Activated CD8-positive, alpha-beta memory T cell treated with anti-CD3 and anti-CD28 coated beads for 48 hours (primary cell): ENCODE measurements at places on chromosomes 2 and 18.

DNA sequence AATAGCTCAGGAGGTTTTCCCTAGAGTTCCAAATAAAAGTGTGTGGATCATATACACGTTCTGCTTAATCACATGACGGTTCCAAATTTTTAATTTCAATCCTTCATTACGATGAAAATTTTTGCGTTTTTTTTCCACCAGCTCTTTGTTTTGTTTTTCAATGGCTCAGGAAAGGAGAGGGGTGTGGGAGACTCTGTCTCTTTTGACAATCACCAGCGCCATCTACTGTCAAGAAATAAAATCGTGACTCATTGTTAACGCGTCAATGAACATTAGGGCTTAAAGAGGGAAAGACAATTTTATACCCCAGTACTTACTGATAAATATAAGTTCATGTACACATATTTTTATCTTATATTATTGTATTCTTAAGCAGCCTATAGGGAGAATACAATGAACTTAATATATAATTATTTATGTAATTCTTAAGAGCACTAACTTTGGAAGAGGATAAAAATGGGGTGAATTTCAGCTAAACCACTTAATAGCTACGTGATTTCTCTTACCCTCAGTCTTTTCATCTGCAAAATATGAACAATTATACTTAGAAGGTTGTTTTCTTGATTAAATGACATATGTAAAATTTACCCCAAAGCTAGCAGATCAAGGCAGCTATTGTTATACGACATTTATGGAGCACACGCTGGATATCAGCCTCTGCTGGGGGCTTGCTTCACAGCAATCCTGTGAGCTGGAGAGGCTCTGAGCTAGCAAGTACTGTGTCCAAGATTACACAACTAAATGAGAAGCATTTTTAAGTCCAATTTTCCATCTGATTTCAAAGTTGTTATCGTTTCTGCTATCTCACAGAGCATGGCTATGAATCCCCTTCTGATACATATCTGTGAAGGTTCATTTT lies 47.4 kb upstream of the RMDN2 start:
- DNase-seq: no peak

DNA sequence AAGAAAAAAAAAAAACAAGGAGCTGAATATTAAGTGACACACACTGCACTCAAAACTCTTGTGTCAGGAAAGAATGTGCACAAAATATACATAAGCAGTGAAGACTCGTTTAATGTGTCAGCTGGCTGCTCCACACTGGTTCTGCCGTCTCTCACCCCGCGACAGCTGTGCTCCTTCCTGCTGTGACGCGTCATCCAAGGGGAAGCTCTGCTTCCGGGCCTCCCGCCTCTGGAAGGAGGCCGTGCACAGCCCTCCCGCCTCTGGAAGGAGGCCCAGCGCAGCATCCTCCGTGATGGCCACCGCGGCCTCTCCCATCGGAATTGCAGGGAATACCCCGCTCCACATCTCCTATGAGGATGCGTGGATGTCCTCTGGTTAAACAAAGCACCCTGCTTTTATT lies 151.0 kb downstream of the HDAC4 start:
- no peak for DNase-seq

DNA sequence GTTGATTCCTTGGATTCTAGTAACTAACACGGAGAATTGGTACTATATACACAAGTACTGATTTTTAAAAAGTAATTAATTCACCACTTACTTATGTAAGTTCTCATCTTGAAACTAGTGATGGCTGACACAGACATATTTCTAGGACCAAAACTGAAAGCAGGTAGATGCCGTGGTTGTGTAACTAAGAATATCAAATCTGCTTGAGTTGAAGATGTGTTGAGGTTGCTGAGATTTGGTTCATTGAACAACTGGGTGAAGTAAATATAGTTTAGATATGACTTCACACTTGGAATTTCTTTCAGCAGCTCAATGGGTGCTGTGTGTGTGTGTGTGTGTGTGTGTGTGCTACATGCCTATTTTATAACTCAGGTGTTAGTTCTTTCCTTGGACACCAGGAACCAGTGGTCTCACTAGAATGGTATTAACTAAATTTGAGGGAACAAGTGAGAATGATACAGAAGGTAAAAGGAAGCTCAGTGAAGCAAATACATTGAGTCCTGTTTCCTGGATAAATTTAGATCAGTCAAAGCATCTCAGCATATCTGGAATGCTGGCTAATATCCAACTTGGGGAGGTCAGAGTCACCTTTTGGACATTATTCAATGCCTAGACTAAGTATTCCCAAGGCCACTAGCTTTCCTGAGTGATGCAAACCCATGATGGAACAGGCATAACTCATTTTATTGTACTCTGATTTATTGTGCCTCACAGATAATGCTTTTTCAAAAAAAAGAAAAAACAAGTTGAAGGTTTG lies 110.7 kb upstream of the ZEB2 start:
- no peak for DNase-seq

- DNase-seq: no peak
Observed at GRCh38 chr2:121746071-121746578, 9.3 kb upstream of the TSN start.

- DNase-seq: no peak
Observed at GRCh38 chr2:78648558-78648957, 376.9 kb upstream of the REG3G start.

DNA sequence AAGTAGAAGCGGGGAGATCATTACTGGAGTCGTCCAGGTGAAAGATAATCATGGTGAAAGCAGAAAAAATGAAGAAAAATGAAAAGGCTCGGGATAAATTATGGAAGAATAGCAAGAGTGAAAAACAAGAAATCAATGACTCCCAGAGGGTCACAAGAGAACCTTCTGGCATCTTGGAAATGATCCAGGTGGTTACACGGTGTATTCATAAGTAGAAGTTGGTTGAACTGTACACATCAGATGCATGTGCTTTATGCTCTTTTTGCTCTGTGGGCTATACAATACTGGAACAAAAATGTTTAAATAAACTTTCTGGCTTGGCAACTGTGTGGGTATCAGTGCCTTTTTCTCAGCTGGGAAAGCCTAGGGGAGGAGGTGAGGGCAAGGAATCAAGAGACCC lies 348.9 kb downstream of the RND3 start:
- DNase-seq: no peak

GRCh38 chr18:377088-377487 lies 109.2 kb upstream of the THOC1 start:
- no peak for DNase-seq

GRCh38 chr2:178420463-178420999 lies 30.4 kb downstream of the PRKRA start:
- DNase-seq: no peak

DNA sequence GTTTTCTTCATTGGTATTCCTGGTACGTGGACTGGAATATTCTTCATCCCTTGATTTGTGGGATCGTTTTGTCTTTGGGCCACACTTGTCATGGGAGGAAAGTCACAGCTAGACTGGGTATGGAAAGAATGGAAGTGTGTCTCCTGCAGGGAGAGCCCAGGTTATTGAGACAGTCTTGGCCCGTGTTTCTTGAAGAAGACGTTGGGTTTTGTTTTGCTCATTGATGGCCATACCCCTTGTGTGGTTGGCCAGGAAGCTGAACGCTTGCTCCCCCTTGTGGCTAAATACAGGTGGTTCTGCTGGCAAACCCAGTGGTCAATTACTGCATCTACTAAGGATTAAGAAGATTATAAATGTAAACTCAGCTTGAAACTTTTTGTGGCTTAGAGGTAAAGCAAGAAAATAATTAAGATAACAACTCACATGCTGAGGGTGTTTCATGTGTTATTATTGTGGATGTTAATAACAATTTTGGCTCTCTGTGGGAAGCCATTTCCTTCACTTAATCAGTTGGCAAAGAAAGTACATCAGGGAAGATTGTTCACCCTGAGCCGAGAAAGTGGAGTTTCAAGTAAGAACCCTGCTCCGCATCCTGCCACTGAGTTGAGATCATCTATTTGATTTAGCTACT lies 91.8 kb downstream of the NEDD4L start:
- DNase-seq: no peak

GRCh38 chr2:190158798-190159434 lies 96.4 kb upstream of the MSTN start:
- DNase-seq: no peak
